DMS53 (cell line): ENCODE measurements at places on chromosomes 5 and 9.
A peak's percentile ranks its signal among the peaks of the same experiment; 100 is the strongest.

DNA sequence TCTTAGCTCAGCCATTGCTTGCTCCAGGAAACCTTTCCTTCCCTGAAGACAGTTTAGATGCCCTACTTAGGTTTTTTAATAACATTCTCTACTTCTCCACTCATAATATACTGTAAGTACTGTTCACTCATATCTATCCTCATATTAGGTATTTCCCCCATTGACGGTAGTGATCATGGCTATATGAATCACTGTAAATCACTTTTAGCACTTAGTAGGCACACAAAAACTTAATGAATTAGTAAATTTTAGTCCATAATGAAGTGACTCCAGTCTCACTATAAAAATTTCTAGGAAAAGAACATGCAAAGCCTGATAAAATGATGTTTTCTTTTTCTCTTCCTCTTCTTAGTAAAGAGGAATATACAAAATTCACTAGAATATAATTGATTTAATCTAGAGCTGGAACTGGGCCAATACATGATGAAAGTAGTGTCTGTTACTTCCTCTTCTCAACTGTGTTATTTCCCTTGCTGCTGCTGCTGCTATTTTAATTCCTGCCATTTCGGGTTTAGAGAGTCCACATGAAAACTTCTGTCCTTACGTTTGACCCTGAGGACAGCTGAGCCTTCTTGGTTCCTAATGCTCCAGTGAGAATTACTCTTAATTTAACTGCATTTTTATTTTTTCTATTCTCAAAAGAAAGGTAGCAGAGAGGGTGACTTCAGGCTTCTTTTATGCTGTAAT, 73.5 kb downstream of the LNPEP start:
- peak; percentile 8 for DNase-seq

GRCh38 chr5:167020418-167020817, 1271.0 kb upstream of the WWC1 start:
- no peak for DNase-seq

DNA sequence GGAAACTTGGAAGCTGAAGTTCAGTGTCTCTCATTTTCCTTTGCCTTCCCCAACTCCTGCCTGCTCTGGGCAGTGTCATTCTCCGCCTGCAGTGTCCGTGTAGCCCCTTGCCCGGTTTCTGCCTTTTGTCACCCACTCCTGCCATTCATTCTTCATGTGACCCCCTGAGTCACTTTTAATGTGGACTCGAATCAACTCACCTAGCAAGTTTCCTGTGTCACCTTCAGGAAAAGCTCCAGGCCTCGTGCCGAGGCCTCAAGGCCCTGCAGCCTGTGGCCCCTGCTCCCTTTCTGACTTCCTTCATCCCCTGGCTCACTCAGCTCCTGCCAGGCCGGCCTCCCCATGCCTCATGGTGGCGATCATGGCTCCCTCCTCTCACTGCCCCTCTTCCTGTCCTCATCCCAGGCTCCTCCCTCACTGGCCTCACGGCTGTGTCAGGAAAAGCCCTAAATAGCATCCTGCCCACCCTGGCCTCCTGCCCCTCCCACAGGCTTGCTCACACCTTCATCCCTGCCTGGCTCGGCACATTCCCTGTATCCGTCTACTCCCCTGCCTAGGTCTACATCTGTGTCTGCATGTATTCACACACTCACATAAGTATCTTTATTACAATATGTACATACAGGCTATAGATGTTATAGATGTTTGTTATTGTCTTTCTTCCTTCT, 294.9 kb downstream of the MED10 start:
- no peak for DNase-seq

DNA sequence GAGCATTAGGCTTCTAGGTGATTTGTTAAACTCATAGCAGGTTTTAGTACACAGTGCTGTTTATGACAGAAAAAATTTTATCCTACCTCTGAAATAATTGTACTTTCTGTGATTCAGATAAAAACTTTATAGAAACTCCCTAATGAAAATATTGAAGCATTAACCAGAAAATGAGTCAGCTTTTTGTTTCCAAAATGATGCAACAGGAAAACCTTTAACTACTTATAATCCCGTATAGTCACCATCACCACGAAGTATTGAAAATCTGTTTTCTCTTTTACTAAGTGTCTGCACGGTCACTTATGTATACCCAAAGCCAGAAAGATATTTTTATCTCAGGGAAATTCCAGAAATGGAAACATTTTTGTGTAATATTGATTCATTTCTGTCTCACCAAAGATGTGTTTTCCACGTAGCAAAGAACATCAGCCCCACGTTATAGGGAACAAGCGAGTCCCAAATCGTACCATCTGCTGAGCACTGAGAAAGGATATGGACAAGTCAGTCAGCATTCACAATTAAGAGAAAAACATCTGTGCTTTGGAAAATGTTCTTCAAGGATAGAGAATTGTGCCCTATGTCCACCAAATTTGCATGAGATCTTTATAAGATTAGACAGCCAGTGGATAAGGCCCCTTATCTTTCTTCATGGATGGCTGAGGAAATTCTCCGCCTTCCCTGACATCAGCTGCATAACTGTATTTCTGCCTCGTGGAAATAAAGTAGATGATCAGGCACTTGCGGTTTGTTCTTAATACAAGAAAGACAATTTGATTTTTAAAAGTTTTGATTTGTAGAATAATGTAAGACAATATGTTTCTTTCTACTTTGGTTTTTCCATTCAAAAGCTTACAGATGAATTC, 41.9 kb downstream of the TNFAIP8 start:
- no peak for DNase-seq

DNA sequence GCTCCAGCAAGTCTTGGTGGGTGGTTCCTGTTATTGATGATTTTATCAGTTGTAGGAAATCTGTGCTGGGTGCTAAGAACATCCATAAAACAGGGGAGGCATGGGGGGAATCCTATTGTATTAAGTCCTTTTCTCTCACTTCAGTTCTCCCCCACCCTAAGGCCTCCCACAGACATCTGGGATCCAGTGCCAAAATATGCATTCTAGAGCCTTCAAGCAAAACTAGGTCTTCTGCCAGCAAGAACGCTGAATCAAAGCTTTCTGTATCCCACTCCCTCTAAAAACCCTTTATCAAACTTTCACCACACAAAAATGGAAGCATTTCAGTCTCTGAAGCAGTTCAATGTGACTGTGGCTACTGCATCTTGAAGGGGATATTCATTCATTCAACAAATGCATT, 281.9 kb downstream of the GAS1 start:
- DNase-seq, result no peak

DNA sequence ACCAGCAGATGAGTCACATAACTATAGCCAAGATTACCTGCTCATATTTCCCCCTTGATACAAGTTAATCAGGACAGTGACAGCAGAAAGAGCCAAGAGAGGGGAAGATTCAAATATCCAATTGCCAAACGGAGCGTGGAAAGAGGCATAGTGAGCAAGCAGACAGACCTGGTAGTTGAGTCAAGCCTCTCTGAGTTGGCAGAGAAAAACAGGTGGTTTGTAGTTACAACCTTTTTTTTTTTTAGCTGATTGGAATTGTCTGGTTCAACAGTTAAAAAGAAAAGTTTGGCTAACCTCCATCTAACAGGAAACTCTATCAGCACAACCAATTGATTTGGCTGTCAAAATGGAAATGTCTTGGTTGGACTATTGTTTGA, 272.1 kb downstream of the TLE1 start:
- DNase-seq, result peak; percentile 14

DNA sequence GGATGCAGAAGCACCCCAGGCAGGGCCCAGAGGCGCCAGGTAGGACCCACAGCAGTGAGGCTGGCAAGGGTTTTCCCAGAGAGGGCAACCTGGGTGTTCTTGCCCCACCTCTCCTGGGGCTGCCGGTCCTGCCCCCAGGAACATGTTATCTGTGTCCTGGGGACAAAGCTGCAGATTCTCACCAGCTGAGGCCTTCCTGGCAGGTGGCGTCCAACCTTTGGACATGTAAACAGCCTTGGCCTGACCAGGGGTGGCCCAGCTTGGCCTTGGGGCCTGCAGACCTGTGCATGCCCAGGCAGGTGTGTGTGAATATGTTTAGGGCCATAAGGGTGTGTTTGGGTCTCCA, 101.8 kb upstream of the LARP1 start:
- peak; percentile 68 for DNase-seq

DNA sequence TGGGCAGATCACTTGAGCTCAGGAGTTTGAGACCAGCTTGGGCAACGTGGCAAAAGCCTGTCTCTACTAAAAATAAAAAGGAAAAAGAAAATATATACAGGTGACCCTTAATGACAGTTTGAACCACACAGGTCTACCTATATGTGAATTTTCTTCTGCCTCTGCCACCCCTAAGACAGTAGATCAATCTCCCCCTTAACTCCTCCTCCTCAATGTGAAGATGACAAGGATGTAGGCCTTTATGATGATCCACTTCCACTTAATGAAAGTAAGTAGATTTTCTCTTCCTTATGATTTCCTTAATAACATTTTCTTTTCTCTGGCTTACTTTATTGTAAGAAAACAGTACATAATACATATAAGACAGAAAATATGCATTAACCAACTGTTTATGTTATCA, 3.4 kb downstream of the AKNA start:
- no peak for DNase-seq
